ENCODE measurements at places on chromosomes 6 and 20.

DNA sequence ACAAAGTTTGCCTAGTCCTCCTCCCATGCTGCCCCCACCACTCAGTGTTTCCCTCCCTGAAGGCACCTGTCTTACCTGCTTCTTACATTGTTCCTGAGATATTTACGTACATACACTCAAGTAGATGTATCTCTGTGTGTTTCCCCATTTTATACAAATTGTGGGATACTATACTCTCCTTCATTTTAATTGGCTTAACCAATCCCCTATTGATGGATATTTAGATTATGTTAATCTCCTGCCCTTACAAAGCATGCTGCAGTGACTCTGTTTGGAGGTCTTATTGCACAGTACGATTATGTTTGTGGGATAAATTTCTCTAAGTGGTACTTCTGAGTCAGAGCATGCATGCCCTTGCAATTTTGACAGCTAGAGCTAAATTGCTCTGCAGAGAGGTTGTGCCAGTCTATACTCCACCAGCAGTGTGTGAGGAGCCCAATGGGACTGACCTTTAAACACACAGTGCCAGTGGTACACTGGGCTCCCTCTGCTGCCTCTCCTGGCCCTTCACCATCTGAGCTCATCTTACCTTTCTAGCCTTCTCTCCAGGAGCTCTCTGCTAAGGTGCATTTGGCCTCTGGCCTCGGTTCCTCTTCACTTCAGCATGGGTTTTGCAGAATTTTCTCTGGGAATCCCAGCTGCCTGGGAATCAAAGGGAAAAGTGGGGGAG lies 57.4 kb downstream of the LYRM2 start:
- no peak for DNase-seq

- no peak for DNase-seq
These were observed 46.3 kb downstream of the GABRR2 start for GRCh38 chr6:89268776-89269175.

- DNase-seq: no peak
These were observed 125.2 kb downstream of the PACRG start for GRCh38 chr6:162852840-162853577.

DNA sequence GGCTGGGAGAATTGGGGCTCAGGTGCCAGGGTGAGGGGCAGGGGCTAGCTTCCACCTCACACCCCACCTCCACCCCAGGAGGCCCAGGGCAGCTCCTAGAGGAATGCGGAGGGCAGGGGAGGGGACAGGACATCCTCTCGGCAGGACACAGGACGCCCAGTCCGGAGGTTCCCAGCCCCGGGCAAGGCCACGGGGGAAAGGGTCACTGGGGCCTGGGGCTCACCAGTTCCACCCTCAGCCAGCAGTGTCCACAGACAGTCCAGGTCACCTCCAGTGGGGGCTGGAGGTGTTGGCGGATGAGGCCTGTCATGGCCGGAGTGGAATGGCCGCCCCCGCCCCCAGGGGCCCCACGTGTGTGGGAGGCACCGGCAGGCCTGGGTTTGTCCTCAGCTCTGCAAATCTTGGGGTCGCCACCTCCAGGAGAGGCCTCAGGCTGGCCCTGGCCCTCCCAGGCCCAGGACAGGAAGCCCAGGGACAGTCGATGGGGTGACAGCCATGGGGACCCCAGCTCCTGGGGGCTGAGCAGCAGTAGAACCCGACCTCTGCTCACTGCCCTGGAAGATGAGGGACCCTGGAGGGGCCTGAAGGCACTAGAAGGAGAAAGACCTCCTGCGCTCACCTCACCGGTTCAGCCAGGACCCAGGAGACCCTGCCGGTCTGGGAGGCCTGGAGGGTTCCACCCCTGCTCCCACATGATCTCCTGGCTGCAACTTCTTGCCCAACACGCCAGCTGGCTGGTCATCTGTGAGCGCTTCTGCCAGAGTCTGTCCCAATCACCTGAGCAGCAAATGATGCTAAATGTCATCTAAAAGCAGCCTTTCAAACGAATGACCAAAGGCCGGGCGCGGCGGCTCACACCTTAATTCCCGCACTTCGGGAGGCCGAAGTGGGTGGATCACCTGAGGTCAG lies 13.0 kb upstream of the ABHD16B start:
- DNase-seq: no peak

DNA sequence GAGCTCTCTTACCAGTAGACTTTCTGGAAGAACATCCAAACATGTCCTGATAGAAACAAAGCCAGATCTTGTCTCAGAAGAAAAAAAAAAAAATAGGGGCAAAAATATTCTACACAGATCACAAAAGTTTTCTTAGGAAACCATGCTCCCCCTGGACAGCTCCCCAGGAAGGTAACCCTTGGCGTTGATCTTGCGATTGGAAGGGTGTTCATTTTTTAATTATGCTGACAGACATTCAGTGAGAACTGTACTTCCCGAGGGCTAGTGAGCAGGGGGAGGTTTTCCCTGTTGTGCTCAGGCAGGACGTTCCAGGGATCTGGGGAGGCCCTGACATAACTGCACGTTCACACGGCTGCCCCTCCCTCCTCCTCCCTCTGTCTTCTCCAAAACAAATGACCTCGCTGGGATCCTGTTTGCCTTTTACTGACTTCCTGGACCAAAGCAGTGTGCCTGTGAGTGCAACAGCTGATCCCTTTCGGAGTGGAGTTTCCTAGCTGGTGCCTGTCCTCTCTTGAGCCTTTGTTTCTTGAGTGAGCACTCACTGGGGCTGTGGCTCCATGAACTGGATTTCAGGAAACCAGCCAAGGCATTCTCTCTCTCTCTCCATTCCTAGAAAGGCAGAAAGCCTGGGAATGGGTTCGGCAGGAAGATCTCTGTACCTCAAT lies 46.7 kb downstream of the MARCKS start:
- no peak for DNase-seq

- no peak for DNase-seq
These were observed 680.7 kb upstream of the ID4 start for GRCh38 chr6:19156443-19156842.

DNA sequence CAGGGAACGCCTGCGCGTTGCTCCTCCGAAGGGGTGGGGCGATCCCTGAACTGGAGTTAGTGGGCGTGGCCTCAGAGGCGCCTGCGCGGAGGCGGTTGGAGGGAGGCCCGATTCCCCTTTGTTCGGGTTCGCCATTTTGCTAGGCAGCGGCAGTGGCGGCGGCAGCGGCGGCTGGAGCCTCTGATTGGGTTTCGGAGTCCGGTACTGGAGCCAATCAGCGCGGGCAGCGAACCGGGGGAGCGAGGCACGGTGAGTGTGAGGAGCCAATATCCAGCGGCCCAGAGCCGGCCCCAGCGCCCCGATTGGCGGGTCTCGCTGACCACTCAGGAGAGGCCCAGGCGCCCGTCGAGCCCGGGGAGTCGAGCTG lies at the start of gene NFYA:
Gene NFYA (plus strand): TSS at position 139 of the 367 bp plus-strand sequence. CDS start 6,116 bp downstream, outside the sequence.
- DNase-seq: no peak

- DNase-seq: no peak
These were observed 81.7 kb downstream of the ARHGAP18 start for GRCh38 chr6:129628101-129628815.

GRCh38 chr6:16747232-16748024 lies 13.8 kb downstream of the ATXN1 start:
- no peak for DNase-seq

DNA sequence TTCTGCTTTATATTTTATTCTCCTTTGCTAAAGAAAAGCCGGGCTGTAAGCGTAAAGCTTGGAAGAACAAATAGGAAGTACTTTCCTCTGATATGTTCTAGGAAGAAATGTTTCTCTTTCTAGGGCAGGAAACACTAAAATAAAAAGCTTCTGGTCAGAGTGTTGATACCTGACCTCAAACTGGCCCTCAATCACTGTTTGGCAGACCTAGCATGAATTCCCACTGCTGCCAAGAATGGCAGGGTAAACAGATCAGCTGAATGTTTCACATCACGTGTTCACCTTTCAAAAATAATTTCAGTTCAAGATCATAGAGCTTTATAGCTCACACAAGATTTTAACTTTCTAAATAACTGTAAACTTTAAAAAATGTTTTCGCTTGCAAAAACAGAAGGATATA lies 2.9 kb downstream of the MPC1 start:
- DNase-seq: no peak

GRCh38 chr6:89118931-89119330 lies 1.1 kb upstream of the SRSF12 start:
- DNase-seq: no peak

GRCh38 chr6:134093007-134093573 lies 40.7 kb upstream of the SLC2A12 start:
- no peak for DNase-seq

DNA sequence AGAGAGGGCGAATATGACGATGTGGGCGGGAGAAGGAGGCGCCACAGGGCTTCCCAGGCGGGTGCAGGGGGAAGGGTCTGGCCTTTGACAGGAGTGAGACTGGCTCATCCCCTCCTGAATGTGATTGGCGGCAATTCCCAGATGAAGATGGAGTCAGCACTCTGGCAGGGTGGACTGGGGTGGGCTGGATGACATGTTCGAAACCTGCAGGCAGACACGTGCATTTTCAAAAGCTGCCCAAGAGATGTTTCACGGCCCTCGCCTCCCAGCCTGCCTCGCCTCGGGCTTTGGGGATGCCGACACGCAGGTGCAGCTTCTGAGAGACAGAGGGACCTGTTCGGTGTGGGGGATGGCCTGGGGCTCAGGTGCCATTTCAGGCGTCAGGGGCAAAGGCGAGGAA lies 66.8 kb upstream of the AFDN start:
- no peak for DNase-seq

GRCh38 chr20:8210749-8211148 lies 78.7 kb downstream of the PLCB1 start:
- DNase-seq: no peak

- no peak for DNase-seq
These were observed 19.7 kb upstream of the DDO start for GRCh38 chr6:110434961-110435602.

DNA sequence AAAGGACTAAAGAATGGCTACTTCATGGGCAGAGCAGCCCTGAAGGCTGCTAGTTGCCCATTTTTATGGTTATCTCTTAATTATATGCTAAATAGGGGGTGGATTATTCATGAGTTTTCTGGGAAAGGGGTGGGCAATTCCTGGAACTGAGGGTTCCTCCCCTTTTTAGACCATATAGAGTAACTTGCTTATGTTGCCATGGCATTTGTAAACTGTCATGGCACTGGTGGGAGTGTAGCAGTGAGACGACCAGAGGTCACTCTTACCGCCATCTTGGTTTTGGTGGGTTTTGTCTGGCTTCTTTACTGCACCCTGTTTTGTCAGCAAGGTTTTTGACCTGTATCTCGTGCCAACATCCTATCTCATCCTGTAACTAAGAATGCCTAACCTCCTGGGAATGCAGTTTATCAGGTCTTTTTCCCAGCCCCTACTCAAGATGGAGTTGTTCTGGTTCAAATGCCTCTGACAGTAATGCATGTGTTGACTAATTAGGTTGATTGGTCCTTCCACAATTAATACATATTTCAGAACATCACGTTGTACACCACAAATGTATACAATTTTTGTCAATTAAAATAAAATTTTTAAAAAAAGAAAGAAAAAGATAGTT lies 139.5 kb downstream of the PDE7B start:
- DNase-seq: no peak

DNA sequence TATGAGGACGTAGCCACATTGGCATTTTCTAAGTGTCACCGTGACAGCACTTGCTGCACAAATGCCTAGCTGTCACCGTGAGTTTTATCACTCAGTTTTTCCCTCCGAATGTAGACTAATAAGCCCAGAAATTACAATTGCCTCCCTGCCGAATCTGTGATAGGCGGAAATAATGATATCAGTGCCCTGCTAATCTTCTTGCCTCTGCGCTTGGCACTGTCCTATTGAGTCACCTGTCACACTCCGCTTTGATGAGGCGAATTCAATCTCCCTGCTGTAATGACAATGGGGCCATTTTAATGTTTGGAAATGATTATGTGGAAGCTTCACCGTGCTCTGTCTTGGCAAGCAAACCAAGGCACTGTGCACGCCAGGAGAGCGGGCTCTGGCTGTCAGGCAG lies 112.8 kb downstream of the LINC00237 start:
- DNase-seq: no peak

- no peak for DNase-seq
These were observed 358.2 kb downstream of the HTR1B start for GRCh38 chr6:77105091-77105490.

GRCh38 chr20:33668466-33669155 lies 1.9 kb downstream of the ACTL10 start:
- DNase-seq: no peak

DNA sequence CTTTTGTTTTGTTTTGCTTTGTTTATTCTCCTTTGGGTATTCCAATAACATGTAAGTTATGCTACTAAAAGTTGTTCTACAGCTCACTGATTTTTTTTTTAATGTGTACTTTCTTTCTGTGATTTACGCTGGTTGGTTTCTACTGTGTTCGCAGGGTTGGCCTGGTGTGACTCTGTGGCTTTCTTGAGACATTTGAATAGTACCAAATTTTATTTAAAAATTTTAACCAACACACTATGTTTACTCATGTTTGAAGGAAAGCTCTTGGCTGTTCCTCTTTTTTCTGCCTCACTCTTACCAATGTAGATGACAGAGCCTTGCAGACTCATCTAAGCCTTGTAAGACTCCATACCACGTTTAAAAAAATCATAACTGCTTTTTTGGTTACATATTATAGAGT lies 1784.9 kb upstream of the DEFB115 start:
- DNase-seq: no peak

GRCh38 chr6:99297415-99297814 lies 52.1 kb downstream of the FAXC start:
- DNase-seq: no peak

GRCh38 chr6:135025175-135025574 lies 29.4 kb downstream of the HBS1L start:
- no peak for DNase-seq

GRCh38 chr6:31528307-31528777 lies 420 bp upstream of the MCCD1 start:
- no peak for DNase-seq

DNA sequence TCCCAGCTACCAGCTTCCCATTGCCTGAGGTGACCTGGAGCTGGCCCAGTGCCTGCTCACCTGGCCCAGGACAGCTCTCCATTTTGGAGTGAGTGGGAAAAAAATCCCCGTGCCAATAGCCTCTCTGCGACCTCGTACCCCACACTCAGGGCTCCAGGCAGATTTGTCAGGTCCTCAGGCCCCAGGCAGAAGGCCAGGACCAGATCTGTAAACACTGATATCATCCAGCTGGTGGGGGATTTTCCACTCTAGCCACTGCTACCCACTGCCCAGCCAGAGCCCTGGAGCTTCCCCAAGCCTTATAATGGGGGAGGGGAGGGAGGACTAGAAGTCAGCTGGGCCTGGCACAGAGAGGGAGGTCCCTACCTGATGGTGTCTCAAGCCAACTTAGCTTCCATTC lies 1.3 kb upstream of the PGC start:
- no peak for DNase-seq

GRCh38 chr20:14996883-14997672 lies 659.7 kb upstream of the FLRT3 start:
- no peak for DNase-seq
